Ovary (tissue), 10 donors: ENCODE measurements at places on chromosomes 1 and 21. TPM values are rescaled to one million over a fixed set of nuclear protein-coding genes. Genes with fewer than 3 reads are reported as not detected.

- H3K4me3 ChIP-seq = no peak overlapping the region
- H3K27me3 ChIP-seq = no peaks in the 10 kb centered on the region
- no peak overlapping the region for H3K27ac ChIP-seq
- H3K36me3 ChIP-seq = no peaks in the 10 kb centered on the region
- no peak for DNase-seq
- peaks cover 2% of the 10 kb centered on the region for H3K4me1 ChIP-seq
Observed at GRCh38 chr1:115428256-115428655, 90.2 kb upstream of the NGF start.

DNA sequence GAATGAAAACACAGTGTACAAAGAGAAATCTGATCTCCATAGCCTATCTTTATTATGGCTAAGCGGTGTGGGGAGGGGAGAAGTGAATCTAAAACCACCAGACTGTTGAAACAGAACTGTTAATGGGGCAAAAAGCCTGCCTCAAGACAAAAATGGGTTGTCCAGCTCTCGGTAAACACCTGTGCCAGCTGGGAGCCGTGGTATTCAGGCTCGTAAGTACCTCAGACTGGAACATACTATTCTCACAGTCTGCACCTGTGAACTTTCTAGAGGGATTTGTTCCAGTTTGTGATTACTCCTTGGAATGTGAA lies 42.7 kb upstream of the ATP1A1 start:
- H3K27me3 ChIP-seq = no peaks in the 10 kb centered on the region
- DNase-seq = no peak

DNA sequence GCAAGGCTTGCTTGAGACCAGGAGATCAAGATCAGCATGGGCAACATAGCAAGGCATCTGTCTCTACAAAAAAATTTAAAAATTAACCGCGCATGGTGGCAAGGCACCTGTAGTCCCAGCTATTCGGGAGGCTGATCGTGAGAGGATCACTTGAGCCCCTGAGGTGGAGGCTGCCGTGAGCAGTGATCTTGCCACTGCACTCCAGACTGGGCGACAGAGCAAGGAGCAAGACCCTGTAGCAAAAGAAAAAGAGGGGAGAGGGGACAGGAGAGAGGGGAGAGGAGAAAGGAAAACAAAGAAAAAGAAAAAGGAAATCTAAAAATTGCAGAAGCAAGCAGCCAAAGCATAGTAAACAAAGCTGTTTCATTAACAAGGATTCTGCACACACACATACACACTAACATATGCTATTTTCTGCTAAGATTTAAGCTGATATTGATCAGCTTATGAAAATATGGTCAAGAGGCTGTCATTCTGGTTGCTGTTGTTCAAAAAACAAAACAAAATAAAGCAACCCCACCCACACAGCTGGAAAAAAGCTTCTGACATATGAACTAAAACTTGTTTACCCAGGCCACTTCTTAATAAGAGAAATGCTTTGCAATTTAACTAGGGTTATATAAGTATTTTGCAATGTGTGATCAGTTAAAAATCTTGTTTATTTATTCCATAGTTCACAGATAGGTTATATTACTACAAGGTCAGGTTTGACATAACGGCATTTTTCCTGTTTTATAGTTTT lies 1.8 kb downstream of the ARNT start:
- H3K4me1 ChIP-seq = peaks cover 11% of the 10 kb centered on the region
- no peak for DNase-seq
- H3K4me3 ChIP-seq = peak overlapping the region; percentile 99

- H3K27me3 ChIP-seq = no peaks in the 10 kb centered on the region
- no peak for DNase-seq
- H3K4me1 ChIP-seq = peaks cover 2% of the 10 kb centered on the region
- H3K36me3 ChIP-seq = no peaks in the 10 kb centered on the region
- no peak overlapping the region for H3K4me3 ChIP-seq
Observed at GRCh38 chr1:153262070-153262366, 2.5 kb downstream of the LORICRIN start.

GRCh38 chr21:42799948-42800347 lies 79.4 kb downstream of the WDR4 start:
- H3K4me3 ChIP-seq = no peak overlapping the region
- H3K4me1 ChIP-seq = no peaks in the 10 kb centered on the region
- no peaks in the 10 kb centered on the region for H3K27me3 ChIP-seq

- H3K4me1 ChIP-seq = no peaks in the 10 kb centered on the region
- no peaks in the 10 kb centered on the region for H3K36me3 ChIP-seq
- H3K27ac ChIP-seq = no peak overlapping the region
- H3K4me3 ChIP-seq = no peak overlapping the region
- no peaks in the 10 kb centered on the region for H3K27me3 ChIP-seq
Observed at GRCh38 chr1:197868751-197869489, 33.5 kb upstream of the C1orf53 start.

NPR1 gene
- total RNA-seq = 48.4 TPM
